Tracheal epithelial cell (primary cell): ENCODE measurements at places on chromosomes 5 and 9. TPM values are rescaled to one million over a fixed set of nuclear protein-coding genes. Genes with fewer than 3 reads are reported as not detected.

PNPLA7 gene
- total RNA-seq, result 0.21 and 0.24 TPM in 2 replicates

LCN6 gene
- total RNA-seq, result not detected in 2 replicates

ZNF483 gene
- total RNA-seq, result 0.64 and 1.4 TPM in 2 replicates

CD180 gene
- not detected in 2 replicates for total RNA-seq

GPR150 gene
- 0.24 and 1.1 TPM in 2 replicates for total RNA-seq

FGFR4 gene
- total RNA-seq, result 3.8 and 4.6 TPM in 2 replicates

GOLM1 gene
- total RNA-seq, result 16.2 and 22.9 TPM in 2 replicates

GLRA1 gene
- total RNA-seq, result not detected in 2 replicates

FRMD3 gene
- total RNA-seq, result 0.43 and 0.48 TPM in 2 replicates

PGM5 gene
- under 0.01 and 0.72 TPM in 2 replicates for total RNA-seq

DCTN3 gene
- 40.3 and 43.4 TPM in 2 replicates for total RNA-seq

DOK3 gene
- 0.85 and 1.7 TPM in 2 replicates for total RNA-seq

NTNG2 gene
- total RNA-seq, result under 0.01 and 0.24 TPM in 2 replicates

PTGDS gene
- not detected in 2 replicates for total RNA-seq

FGD3 gene
- 1.2 and 2.6 TPM in 2 replicates for total RNA-seq

SLC4A9 gene
- 0.21 TPM in 1 of 2 replicates, not detected in the other for total RNA-seq

ITK gene
- not detected in 2 replicates for total RNA-seq

CER1 gene
- not detected in 2 replicates for total RNA-seq

EIF4E1B gene
- total RNA-seq, result not detected in 2 replicates
